ENCODE measurements at places on chromosomes 5 and 9.
A peak's percentile ranks its signal among the peaks of the same experiment; 100 is the strongest.

GRCh38 chr9:111527347-111527746 is 2.4 kb downstream of the ZNF483 start:
- no peak for DNase-seq

GRCh38 chr5:54518146-54518817 is 723 bp downstream of the SNX18 start:
- DNase-seq: peak; percentile 24

DNA sequence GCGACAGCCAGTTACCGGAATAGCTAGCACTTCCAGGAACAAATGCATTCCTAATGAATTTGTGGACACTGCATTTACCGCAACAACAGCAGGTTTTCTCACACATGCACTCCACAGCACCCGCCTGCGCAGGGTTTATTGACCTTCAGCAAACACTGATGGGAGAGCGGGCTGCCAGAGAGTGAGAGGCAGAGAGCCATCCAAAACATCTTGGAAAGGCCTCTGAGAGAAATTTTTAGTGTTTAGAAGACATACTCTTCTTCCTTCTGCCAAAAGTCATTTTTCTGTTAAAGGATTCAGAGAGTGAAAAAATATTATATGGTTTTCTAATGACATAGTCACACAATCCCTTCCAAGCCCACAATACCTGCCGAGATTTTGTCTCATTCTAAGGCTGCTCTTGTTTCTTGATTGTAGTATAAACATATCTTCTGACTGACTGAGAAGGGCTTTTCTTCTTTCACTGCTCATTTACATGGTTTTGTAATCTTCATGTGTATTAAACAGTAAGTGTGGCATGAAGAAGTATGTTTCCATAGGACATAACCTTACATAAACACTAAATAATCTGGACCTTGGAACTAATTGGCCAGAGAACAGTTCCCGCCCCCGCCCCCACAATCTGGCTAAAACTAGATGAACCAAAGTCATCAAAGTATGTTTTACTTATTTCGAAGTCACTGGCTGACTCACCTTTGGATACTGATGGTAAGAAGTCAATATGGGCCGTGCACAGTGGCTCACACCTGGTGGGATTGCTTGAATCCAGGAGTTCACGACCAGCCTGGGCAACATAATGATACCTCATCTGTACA is 432.5 kb upstream of the MEF2C start:
- no peak for DNase-seq

DNA sequence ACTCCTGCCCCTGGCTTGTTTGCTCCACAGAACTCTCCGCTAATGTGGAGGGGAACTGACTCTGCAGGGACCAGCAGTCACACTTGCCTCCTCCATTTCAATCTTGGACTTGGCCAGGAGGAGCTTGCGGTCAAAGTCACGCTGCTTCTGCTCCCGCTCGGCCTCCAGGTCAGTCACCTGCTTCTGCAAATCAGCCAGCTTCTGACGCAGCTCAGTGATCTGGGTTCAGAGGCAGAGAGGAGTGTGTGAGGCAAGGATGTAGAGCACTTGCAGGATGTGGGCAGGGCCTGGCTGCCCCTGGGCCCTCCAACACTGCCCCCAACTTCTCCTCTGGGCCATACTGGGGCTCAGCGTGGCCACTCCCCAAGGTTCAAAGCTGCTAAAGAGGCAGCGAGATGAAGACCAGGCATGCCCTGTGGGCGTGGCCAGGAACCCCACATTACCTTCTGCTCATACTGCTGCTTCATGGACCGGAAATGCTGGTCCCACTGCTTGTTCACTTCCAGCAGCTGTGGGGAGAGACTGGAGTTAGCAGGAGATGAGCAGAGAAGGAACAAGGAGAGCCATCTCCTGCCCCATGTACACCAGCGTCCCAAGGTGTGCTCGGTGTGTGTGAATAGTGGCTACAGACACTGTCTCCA is 22.2 kb downstream of the GPX3 start:
- no peak for DNase-seq

DNA sequence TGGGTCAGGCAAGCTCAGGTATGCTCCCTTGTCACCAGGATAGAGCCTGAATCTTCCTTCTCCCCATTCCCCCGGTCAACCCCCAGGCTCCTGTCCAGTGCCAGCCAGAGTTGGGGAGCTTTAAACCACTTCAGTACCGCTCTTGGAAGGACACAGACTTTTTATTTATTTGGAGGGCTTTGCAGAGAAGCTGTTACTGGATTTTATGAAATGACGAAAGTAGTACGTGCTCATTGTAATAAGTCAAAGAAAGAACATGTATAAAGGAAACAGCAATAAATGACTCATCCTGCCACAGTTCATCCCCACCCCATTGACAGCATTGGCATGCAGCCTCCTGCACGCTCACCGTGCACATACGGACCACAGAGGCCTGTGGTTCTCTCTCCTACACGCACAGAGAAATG is 230.3 kb downstream of the AUH start:
- no peak for DNase-seq

DNA sequence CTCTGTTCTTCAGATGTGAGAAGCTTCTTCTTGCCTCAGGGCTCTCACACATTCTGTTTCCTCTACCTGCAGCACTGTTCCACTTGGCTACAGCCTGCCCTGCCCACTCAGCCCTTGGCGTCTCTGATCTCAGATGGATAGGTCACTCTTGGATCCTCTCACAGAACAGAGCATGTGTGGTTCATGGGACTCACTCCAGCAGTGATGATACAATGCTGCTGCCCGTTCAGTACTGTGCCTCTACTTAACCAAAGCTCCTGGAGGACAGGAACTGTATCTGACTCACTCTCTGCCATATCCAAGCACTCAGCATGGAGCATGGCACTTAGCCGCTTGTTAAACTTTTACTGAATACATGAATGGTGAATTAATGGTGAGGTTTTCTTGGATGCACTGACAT is 3.4 kb upstream of the SPINK4 start:
- DNase-seq: peak; percentile 22

DNA sequence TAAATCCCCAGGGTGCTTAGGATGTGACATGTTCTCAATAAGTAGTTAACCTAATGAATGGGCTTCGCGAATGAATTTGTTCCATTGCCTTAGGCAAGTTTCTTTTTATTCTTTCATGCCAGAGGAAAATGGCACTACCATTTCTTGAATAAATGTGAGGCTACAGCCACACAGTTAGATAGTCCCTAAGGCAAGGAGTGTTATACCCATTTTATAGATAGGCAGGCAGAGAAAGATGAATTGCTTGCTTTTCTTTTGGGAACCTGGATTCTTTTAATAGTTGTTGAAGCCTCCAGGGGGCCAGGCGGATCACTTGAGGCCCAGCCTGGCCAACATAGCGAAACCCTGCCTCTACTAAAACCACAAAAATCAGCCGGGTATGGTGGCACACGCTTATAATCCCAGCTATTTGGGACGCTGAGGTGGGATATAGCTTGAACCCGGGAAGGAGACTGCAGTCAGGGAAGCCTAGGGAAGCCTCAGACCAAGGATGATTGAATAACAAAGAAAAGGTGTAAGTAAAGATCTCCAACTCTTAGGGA is 943 bp downstream of the NOP16 start:
- DNase-seq: peak; percentile 6

- DNase-seq: no peak
These were observed 8.1 kb downstream of the BARHL1 start for GRCh38 chr9:132590318-132591182.

All from ACHN (cell line).